Activated CD4-positive, alpha-beta memory T cell treated with anti-CD3 and anti-CD28 coated beads for 36 hours (primary cell): ENCODE measurements at places on chromosomes 5 and 9. TPM values are rescaled to one million over a fixed set of nuclear protein-coding genes. Genes with fewer than 3 reads are reported as not detected.

Gene MEGF10
- not detected for total RNA-seq

Gene NDFIP1
- 76.4 TPM for total RNA-seq

Gene WDR31
- 1.6 TPM for total RNA-seq

Gene PPP2CA
- 164 TPM for total RNA-seq

Gene SLC25A2
- total RNA-seq, result 0.31 TPM

Gene MAML1
- 20.3 TPM for total RNA-seq

Gene CENPP
- 23.5 TPM for total RNA-seq

Gene DOCK8
- 140 TPM for total RNA-seq

Gene TMEM215
- not detected for total RNA-seq

Gene DHX29
- 11.8 TPM for total RNA-seq
